ENCODE measurements at places on chromosomes 6 and 20. TPM values are rescaled to one million over a fixed set of nuclear protein-coding genes. Genes with fewer than 3 reads are reported as not detected.

GRCh38 chr20:63645218-63645617, 8.0 kb downstream of the STMN3 start:
- no peak for DNase-seq

- DNase-seq, result no peak
These were observed 8.7 kb upstream of the DEFB128 start for GRCh38 chr20:198225-198624.

TPX2 gene
- 48.5 TPM for polyA plus RNA-seq

RIPPLY2 gene
- polyA plus RNA-seq, result not detected

VWA7 gene
- polyA plus RNA-seq, result 8.5 TPM

GRCh38 chr6:19210849-19211590, 626.1 kb upstream of the ID4 start:
- no peak for DNase-seq

DNA sequence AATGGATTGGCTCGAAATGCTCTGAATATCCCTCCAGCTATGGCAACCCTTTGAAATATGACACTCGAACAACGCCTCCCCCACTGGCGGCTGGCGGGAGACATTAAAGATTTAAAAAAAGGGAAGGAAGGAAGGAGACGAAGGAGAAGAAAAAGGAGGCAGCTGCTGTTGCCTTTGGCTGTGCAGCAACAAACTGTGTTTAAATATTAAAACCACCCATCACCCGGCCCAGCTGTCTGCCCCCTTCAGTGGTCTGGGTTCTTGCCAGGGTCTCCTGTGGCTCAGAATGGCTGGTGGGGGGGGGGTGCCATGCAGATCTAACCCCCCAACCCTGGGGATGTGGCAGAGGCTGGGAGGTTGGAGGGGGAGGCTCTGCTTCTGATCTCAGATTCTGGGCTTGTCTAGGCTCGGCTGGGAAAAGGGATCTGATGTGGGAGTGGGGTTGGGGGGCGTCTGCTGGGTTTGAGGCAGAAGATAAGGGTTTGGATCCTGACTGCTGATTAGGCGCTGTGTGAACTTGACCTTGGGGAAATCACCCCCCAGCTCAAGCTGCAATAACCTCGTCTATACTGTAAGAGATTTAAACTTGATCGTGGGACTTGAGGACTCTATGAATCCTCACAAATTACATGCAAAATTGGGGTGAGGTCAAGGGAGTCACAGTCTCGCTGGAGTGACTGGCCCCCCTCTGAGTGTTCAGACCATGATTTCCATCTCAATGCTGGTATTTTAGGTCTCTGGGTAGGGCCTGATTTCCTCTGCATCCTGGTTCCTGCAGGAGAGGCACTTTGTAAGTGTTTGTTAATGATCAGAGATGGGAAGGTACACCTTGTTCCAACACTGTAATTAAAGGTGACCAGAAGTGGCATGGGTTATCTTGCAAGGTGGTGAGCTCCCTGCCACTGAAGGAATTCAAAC, 40.3 kb upstream of the BLCAP start:
- no peak for DNase-seq
